ENCODE measurements at places on chromosomes 4 and X.

- DNase-seq = no peak
Observed at GRCh38 chrX:155874571-155875244, 6.4 kb upstream of the VAMP7 start.

DNA sequence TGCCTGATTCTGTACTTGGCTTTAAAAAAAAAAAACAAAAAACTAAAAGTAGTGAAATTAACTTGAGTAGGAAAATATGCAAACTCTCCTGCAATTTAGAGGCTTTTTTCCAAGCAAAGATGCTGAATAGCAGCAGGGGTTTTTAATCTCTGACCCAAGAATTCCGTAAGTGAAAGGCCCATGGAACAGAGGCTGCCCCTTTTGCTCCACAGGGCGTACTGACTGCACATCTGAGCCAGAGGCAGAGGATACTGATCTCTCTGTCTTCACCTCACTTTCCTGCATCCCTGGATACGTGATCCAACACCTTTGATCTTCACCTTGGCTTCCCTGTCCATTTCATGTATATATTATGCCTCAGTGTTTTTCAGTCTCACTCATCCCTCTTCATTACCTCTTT, 3.9 kb downstream of the FAM149A start:
- no peak for DNase-seq

DNA sequence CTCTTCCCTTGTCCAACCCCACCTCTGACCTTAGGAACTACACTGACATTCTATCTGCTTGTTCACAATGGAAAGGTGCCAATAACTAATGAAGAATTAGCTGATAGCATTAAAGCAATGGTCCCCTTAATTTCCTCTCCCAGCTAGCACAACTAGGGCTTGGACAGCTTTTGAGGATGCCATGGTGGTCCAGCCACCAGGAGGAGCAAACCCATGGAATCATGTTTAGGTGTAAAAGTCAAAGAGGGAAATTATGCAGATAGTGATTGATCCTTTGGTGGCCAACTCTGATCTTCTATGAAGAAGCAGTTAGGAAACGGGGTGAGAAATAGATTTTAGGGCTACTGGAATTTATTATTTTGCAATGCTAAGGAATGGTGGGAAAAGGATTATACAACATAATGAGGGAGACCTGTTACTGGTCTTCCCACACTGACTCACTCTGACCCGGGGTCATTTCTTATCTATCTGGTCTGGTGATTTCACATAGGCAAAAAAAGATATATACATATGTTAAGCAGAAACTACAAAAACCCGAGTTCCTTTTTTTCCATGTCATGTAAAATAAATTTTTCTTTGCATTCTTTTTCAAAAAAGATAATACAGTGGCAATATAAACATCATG, 45.8 kb upstream of the FBXW7 start:
- DNase-seq = peak; percentile 22

- DNase-seq = no peak
Observed at GRCh38 chr4:962231-963208, 10.8 kb downstream of the DGKQ start.

GRCh38 chrX:13330446-13330845, 10.6 kb upstream of the ATXN3L start:
- DNase-seq = no peak

DNA sequence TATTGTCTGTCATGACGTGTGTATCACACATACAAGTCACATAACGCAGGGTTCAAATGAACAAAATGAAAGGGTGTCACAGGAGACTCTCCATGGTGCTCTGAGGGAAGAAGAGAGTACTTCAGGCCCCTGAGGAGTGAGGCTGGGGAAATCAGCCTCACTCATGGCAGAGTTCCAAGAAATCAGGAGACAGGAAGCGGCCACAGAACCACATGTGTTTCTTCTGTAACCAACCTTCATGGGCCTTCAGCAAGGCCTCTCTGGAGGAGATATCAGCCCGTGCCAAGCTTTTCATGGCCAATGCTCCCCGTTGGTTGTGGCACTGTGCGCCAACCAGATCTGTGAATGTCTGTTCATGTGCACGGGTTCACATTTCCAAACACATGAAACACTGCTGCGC, 76.0 kb downstream of the NAT8L start:
- DNase-seq = peak; percentile 5

DNA sequence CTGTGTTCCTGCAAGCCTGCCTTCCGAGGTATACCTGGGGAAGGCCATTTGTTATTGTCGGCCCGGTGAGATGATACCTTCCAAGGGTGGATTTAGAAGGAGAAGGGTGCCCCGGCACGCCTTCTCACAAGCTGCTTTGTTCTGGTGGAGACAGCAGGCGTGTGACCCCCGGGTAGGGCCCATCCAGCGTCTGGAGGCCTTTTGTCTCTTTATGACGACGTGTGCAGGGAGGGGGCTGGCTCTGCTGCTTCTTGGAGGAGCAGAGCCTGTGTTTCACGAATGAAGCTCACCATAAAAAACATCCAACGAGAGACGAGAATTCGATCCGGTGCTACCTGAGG, 45.3 kb downstream of the SHOX start:
- DNase-seq = no peak

DNA sequence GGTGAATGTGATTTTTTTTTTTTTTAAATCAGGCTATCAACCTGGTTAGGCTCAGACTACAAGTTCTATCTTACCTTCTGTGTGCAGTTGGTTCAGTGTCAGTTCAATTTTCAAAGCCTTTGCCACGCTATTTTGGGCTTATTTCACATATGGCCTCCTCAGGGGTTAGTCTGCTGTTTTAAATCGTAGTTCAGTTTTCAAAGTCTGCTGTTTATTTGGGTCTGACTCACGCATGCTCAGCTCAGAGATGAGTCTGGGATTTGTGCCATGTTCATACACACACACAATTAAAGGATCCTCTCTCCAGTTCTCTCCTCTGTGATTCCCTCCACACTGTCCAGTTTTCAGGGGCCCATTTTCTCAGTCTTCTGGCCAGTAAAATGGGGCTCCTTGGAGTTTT, 32.3 kb upstream of the ZFX start:
- peak; percentile 2 for DNase-seq
